Activated CD8-positive, alpha-beta memory T cell treated with anti-CD3 and anti-CD28 coated beads for 1 hour (primary cell): ENCODE measurements at places on chromosomes 7 and 10.

DNA sequence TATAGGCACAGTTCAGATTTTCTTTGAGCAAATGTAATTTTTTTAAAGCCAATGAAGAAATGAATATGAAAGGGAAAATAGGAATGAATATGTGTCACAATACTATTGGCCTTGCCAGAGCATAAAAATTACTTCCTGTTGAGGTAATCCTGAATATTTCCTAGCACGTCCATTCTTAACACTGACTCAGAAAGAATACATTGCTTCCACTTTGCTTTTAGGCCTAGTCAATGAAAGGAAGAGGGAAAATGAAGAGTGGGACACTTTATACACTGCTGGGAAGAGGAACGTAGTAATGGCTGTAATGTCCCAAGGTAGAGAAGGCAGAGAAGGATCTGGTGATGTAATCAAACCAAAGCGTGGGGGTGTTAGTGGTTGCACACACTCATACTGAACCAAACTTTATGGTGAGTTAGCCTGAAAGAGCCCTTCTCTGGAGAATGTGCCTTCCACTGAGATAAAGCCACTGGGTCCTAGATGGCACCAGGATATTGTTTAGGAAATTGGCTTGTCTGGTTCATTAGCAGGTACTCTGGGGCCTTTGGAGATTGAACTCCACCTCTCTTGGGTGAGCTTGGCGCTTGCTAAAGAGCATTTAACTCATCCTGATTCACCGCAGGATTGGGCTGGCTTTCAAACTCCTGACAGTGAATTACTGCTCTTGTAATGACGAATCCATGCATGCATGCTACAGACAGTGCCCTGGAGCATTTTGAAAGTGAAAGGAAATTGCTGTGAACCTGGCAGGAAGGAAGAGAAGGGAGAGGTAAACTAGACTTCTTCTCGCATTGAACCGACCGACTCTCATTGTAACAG is 254.9 kb downstream of the KIAA1217 start:
- no peak for DNase-seq

- DNase-seq, result no peak
Observed at GRCh38 chr10:95273393-95274312, 17.1 kb downstream of the PDLIM1 start.

DNA sequence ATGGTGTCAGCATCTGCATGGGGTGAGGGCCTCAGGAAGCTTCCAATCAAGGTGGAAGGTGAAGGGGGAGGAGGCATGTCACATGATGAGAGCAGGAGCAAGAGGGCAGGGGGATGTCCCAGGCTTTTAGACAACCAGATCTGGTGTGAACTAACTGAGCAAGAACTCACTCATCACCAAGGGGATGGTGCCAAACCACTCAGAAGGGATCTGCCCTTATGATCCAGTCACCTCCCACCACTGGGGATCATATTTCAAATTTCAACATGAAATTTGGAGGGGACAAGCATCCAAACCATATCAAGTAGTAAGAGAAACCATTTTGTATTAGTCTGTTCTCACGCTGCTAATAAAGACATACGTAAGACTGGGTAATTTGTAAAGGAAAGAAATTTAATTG is 33.6 kb downstream of the THNSL1 start:
- no peak for DNase-seq

GRCh38 chr10:84256510-84257342 is 11.9 kb downstream of the RGR start:
- no peak for DNase-seq

- no peak for DNase-seq
Observed at GRCh38 chr10:16436367-16436757, 448 bp upstream of the PTER start.
